Subcutaneous adipose tissue (tissue), 4 donors: ENCODE measurements at places on chromosomes 7 and 10. TPM values are rescaled to one million over a fixed set of nuclear protein-coding genes. Genes with fewer than 3 reads are reported as not detected.

Gene SPDYE2B
- not detected for total RNA-seq

Gene CCAR1
- total RNA-seq, result 102 TPM

Gene SVOPL
- total RNA-seq, result not detected

Gene LBX1
- not detected for total RNA-seq

Gene FEZF1
- total RNA-seq, result not detected

Gene AKR1C4
- total RNA-seq, result not detected

Gene HOXA10
- 22.6 TPM for total RNA-seq

Gene CYP2C19
- not detected for total RNA-seq

Gene SUN1
- total RNA-seq, result 239 TPM

Gene LHFPL3
- not detected for total RNA-seq

Gene UTF1
- total RNA-seq, result not detected

Gene PDZD7
- 1.7 TPM for total RNA-seq

Gene CFAP58
- 0.66 TPM for total RNA-seq

Gene KEL
- total RNA-seq, result not detected

Gene IL15RA
- 62.2 TPM for total RNA-seq

Gene CDHR1
- total RNA-seq, result 0.17 TPM

Gene GLCCI1
- total RNA-seq, result 24.0 TPM

Gene TLX1
- total RNA-seq, result not detected

Gene NYAP1
- total RNA-seq, result not detected

Gene TBX20
- not detected for total RNA-seq

Gene PLA2G12B
- not detected for total RNA-seq

Gene ZEB1
- total RNA-seq, result 64.3 TPM

Gene DRGX
- total RNA-seq, result not detected

Gene ZNF365
- total RNA-seq, result 0.17 TPM

Gene MUC12
- total RNA-seq, result 0.34 TPM

Gene IL2RA
- total RNA-seq, result 2.4 TPM

Gene TMEM236
- 6.0 TPM for total RNA-seq

Gene ATOH7
- total RNA-seq, result not detected

Gene TAS2R60
- not detected for total RNA-seq

Gene NME8
- total RNA-seq, result not detected

Gene FAM13C
- total RNA-seq, result 29.4 TPM

Gene CLDN3
- total RNA-seq, result not detected

Gene EFCAB10
- not detected for total RNA-seq

Gene MCM10
- 1.0 TPM for total RNA-seq

Gene HHEX
- 7.9 TPM for total RNA-seq

Gene MYOZ1
- total RNA-seq, result 4.9 TPM
